Lower leg skin (tissue), 4 donors: ENCODE measurements at places on chromosomes 13 and 19.

- no peak for DNase-seq
Observed at GRCh38 chr13:30785191-30785850, 50.0 kb downstream of the ALOX5AP start.

DNA sequence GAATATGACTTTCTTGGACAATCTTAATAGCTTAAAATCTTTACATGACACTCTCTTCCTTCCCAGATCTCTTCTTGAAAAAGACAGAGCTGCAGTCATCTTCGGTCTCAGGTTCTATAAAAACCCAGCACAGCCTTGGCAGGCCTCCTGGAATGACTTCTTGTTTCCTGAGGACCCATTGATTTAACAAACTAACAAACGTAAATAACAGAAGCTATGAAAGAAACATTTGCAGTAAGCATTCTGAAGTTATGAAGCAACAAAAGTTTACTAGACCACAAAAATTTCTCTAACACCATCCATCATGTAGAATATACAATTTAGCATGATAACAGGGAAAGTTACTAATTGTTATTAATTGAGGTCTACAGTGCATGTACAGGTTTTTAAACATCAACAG lies 62.8 kb upstream of the STARD13 start:
- DNase-seq, result no peak

DNA sequence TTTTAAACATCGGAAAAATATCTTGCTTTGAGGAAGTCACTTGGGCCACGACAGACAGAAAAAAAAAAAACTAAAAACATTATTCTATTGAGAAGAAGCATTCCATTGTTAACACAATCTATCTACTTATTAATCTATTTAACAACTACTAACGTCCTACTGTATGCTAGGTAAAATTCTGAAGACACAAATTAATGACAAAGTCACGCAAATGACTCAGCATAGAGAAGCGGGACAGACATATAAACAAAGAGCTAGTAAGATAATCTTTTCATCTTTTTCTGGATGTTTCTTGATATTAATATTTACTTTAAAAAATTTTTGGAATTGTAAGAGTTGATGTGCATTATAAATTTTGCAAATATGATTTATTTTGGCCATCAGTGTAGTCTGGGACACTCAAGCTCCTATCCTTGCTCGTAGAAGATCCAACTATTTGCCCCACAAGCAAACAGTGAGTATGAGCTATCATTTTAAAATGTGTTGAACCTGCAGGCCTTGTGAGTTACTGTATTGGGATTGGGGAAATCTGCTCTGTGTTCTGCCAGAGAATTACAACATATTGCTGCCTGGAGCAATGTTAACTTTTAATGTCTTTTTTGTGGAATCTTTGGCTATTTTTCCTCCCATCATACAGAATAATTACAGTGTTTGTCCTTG lies 109.1 kb downstream of the PCDH9 start:
- DNase-seq, result no peak

DNA sequence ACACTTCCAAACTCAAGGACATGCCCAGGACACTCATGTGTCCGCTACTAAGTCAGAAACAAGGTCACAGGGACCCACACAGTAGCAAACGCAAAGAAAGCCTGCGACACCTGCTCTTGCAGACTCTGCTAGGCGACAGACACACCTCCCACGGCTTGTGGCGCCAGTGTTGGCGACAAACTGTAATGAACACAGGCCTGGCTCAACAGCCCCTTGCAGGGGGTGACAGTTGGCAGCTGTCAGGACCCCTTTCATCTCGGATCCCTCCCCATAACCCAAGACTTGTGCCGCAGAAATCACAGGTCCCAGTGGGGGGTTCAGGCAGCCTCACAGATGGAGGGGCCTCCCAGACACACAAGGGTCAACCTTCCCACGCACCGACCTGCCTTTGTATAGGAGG lies 364 bp downstream of the CKM start:
- no peak for DNase-seq

GRCh38 chr13:114115191-114115671 lies 17.2 kb downstream of the RASA3 start:
- DNase-seq, result no peak

GRCh38 chr13:72514146-72514545 lies 213.3 kb downstream of the MZT1 start:
- no peak for DNase-seq

DNA sequence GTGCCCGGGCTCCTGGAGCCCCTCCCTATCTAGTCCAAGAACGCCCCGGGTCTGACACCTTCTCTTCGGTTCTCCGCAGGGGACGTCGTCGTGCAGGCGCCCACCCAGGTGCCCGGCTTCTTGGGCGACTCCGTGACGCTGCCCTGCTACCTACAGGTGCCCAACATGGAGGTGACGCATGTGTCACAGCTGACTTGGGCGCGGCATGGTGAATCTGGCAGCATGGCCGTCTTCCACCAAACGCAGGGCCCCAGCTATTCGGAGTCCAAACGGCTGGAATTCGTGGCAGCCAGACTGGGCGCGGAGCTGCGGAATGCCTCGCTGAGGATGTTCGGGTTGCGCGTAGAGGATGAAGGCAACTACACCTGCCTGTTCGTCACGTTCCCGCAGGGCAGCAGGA lies 3.4 kb downstream of the PVR start:
- no peak for DNase-seq
